GM13977 (cell line): ENCODE measurements at places on chromosomes 1 and 21.

DNA sequence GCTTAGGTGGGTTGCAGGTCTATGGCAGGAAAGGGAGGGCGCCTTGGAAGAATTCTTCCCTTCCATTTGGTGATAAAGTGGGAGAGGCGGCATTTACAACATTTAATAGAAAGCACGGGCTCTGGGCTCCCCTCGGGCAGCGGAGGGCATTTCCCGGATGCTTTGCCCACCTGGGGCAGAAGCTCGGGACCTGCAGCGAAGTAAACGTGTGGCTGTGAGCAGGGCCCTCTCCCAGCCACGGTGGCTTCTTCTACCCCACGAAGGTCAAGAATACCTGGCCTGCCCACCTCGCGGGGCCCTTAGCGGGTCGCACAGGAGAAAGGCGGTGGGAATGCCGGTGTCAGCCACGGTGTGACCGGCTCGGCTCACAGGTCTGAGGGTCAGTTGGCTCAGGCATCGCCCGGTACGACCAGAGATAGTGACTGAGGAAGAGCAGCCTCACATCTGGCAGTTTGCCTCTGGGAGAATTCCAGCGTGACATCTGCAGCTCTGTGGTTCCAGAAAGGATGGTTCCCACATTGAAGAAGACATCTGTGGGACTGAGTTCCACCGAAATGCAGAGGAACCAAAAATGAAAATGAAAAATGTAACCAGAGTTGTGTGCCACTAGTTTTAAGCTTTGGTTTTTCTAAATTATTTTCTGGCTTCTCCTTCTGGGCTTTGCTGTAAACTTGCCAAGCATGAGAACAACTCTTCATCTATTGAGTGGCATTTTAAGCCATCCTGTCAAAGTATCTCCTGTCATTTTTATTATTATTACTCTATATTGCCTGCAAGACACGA, 720 bp upstream of the F3 start:
- DNase-seq: peak; percentile 29

GRCh38 chr1:65758128-65758527, 34.6 kb upstream of the PDE4B start:
- no peak for DNase-seq

GRCh38 chr1:3632298-3632697, 7.5 kb downstream of the TPRG1L start:
- no peak for DNase-seq

DNA sequence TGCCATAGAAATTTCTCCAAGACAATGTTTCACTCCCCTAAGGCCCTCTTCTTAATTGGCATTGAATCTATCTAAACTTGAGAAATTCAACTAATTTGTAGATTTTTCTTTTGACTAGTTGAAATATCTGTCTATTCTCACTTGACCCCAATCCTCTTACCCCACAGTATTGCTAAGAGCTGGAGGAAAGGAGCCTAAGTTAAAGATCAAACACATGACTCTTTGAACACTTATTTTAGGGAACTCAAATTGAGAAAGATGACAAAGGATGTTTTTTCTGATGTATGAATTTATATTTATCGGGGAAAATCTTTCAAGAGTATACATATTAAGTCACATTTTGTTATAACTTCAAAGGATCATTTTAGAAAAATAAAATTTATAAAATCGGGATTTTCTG, 3.6 kb downstream of the MR1 start:
- DNase-seq: no peak
